Activated effector memory CD4-positive, alpha-beta T cell treated with anti-CD3 and anti-CD28 coated beads, Interleukin-2, amount 50 U/mL, for 16 hours (primary cell): ENCODE measurements at places on chromosomes 6 and 20.

- DNase-seq: no peak
These were observed 64.3 kb upstream of the PAK5 start for GRCh38 chr20:9903048-9903655.

- no peak for DNase-seq
These were observed 195.9 kb upstream of the SULF2 start for GRCh38 chr20:47981222-47981621.

DNA sequence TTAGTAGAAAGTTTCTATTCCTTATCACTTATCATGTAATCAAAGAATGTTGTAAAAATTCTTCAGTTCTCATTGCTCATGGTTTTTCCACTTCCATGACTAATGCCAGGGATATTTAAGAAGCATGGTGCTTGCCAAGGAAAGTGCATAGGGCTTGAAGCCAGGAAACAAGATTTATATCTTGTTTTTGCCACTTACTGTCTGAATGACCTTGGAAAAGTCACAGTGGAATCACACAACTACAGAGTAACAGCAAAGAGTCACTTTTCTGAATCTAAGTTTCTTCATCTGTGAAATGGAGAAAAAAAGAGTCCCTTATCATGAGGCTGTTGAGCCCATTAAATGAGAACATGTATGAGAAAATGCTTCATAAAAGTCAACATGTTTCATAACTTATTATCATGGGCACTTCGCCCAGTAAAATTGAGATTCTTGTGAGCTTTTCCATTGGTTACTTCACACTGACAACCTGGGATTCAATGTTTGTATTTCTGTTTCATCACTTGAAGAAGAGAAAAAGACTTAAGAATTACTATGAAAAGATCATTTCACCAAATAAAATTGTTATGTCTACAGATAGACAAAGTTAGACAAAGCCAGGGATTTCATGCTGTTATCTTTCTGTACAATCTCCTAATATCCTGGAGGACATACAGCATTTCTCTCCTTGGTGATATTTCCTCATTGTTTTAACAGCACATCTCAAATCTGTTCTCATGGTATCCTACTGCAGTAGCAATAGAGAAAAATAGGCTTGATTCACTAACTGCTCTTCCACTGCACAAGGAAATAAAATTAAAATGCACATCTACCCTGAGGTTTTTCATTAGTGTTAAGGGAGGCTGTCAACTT lies 7.6 kb upstream of the BMP5 start:
- DNase-seq: no peak

GRCh38 chr6:24255676-24256075 lies 102.2 kb downstream of the DCDC2 start:
- no peak for DNase-seq

GRCh38 chr20:25211273-25211672 lies 15.8 kb downstream of the ENTPD6 start:
- DNase-seq: no peak

- no peak for DNase-seq
These were observed 1106.2 kb upstream of the GJE1 start for GRCh38 chr6:141026504-141026903.

DNA sequence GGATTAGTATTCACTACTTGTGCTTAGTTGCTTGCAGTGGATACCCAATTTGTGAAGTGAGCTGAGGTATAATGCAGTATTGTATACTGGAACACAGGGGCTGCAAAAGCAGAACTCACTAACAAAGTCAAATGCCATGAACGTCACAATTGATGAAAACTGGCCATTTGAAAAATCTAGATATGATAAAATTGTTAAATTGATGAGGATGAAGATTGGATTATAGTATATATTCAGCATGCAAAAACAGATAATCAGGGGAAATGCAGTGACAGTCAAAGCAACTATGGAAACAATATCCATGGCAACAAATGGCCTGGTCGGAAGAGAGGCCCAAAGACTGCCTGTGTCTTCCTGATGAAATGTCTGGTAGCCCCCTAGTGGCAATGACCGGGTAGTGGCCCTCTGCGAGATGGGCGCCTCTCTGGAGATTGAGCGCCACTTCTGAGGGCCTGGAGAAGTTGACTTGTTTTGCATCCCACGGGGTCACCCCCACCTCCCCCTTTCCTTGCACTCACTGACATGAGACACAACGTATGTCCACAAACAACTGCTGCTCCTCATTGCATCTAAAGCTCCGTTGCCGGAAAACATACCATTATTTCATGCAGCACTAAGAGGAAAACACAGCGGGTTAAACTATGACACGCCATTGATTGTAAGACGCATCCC lies 43.6 kb downstream of the C6orf15 start:
- DNase-seq: peak; percentile 88

DNA sequence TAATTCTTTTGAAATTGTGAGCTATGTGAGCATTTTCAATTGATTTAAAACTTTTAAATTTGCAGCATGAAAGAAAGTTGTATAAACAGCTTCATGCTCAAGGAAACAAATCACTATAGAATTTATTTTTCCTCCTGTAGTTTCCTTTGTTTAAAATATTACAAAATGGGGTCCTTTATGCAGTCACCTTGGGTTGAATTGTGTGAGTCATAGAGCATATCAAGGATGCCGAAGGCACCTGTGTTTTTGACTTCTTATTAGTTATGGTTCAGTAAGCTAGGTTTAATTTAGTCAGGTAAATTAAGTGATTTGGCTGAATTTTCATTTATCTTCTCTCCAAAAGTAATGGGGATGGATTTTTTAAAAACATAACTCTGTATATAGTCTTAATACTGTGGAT lies 96.8 kb downstream of the BCKDHB start:
- DNase-seq: no peak

GRCh38 chr6:17630511-17631073 lies 30.5 kb downstream of the FAM8A1 start:
- no peak for DNase-seq

DNA sequence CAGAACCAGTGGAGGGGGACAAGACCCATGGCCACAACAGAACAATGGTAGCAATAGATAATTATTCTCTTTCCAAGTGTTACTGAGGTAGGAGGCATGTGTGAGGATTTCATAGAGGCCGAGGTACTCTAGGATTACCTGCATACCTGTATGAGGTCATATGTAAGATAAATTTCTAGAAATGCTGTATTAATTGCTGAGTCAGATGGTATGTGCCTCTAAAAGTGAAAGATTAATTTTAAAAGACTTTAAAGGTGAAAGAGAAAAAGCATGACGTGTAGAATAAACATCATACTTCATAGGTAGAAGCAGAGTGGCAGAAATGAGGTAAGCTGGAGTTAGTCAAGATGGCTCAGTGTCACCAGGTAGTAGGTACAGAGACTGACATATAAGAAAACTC lies 51.6 kb downstream of the ZHX3 start:
- DNase-seq: no peak

DNA sequence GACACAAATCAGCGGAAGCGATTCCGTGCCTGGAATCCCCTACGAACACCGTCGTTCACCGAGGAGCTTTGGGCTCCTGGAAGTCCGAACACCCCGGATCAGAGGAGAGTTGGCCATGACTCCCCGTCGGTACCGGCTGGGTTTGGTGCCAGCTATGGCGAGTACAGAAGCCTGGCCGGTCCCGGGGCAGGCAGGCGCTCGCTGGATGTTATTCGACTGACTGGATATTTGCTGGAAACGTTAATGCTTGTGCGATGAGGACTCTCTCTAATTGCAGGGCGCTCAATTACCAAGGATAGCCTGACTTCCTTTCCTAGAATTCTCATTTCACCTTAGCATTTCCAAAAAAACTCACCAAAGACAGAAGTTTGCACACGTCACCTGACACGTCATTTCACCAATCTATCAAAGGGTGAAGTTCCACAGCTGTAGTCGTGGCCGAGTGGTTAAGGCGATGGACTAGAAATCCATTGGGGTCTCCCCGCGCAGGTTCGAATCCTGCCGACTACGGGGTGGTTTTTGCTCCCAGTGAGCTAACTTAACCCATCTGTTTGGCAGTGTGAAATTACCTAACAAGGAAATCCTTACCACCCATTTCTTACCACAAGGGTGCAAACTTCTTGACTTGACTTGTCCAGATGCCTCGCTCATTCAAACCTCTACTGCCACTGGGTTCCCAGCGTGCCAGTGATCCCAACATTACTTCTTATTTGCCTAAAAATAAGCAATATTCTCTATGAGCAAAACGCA lies 22.7 kb upstream of the ZNF184 start:
- DNase-seq: peak; percentile 76

DNA sequence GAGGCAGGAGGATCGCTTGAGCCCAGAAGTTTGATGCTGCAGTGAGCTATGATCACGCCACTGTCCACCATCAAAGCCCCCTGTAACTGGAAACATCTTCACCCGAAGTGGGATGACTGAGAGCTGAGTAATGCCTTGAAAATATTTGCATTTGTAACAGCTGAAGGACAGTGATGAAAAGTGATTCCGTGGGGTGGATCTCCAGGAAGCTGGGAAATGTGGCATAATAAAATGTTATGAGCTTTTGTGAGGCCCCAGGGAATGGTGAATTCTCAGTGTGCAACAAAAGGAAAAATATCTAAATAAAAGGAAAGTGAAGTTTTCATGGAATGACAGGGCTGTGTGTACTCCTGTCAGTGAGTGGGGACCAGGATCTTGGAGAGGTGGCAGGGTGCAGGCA lies 92.0 kb downstream of the JAG1 start:
- no peak for DNase-seq

DNA sequence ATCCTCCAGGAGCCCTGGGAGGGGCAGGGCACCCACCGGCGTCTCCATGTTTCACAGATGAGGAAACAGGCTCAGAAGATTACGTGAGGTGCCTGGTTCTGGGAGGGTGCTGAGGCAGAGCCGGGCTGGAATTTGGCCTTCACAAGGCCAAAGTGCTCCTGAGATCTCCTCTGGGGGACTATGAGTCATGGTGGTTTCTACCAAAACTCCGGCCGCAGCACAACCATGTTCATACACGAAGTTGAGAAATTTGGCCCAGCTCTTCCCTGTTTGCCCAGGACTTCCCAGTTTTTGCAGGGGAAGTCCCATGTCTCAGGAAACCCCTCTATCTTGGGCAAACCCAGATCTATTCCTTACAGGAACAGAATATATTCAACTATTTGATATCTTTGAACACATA lies 172.9 kb upstream of the CDYL start:
- no peak for DNase-seq

- no peak for DNase-seq
These were observed 38.8 kb upstream of the SLA2 start for GRCh38 chr20:36684747-36685146.

DNA sequence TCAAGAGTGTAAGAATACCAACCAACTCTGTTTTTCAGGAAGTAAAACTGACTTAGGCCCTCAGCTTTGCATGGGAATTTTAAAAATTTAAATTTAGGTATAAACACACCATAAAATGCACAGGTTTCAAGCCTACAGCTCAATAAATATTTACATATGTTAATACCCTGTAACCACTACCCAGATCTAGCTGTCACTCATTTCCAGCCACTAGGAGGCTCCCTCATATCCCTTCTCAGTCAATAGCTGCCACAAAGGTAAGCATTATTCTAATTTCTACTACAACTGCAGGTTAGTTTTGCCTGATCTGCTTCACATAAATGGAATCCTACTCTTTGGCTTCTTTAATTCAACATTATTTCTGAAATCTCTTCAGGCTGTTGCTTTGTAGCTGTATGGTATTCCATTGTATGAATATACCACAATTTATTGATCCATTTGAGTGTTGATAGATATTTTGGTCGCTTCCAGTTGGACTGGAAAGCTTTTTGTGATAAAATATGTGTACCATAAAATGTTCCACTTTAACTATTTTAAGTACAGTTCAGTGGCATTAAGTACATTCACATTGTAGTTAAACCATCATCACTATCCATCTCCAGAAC lies 32.5 kb upstream of the MEI4 start:
- no peak for DNase-seq

GRCh38 chr6:86251106-86251505 lies 608.4 kb upstream of the SYNCRIP start:
- DNase-seq: no peak

- no peak for DNase-seq
These were observed 164.1 kb upstream of the SALL4 start for GRCh38 chr20:51966296-51966971.

DNA sequence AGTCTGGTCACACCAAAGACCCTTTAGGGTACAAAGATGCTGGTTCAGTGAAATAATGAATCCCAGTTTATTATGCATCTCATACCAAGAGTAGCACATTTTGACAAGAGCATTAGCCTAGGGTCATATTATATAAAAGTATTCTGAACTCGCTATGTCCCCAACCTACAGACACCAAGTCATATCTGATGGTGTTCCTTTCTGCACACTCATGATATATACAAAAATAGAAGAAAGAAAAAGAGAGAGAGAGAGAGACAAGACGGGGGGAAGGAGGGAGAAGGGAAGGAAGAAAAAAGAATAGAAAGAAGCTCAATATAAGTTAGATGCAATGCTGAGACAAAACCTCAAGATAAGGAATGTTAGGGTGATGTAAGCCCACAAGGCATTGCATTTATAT lies 131.1 kb downstream of the DST start:
- DNase-seq: no peak

DNA sequence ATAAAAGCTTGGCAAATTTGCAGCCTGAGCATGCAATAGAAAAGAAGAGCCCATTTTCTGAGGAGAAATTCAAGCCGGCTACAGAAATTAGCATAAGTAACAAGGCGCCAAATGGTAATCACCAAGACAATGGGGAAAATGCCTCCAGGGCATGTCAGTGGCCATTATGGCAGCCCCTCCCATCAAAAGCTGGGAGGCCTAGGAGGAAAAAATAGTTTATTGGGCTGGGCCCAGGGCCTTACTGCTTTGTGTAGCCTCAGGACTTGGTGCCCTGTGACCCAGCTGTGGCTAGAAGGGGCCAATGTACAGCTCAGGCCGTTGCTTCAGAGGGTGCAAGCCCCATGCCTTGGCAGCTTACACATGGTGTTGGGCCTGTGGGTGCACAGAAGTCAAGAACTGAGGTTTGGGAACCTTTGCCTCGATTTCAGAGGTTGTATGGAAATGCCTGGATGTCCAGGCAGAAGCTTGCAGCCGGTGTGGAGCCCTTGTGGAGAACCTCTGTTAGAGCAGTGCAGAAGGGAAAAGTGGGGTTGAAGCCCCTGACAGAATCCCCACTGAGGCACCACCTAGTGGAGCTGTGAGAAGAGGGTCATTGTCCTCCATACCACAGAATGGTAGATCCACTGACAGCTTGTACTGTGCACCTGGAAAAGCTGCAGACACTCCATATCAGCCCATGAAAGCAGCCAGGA lies 328.5 kb upstream of the MAP3K7 start:
- no peak for DNase-seq
